GM23248 (cell line): ENCODE measurements at places on chromosomes 12 and 14. TPM values are rescaled to one million over a fixed set of nuclear protein-coding genes. Genes with fewer than 3 reads are reported as not detected.

- DNase-seq: no peak
These were observed 195.3 kb downstream of the ERC1 start for GRCh38 chr12:1186298-1186697.

DNA sequence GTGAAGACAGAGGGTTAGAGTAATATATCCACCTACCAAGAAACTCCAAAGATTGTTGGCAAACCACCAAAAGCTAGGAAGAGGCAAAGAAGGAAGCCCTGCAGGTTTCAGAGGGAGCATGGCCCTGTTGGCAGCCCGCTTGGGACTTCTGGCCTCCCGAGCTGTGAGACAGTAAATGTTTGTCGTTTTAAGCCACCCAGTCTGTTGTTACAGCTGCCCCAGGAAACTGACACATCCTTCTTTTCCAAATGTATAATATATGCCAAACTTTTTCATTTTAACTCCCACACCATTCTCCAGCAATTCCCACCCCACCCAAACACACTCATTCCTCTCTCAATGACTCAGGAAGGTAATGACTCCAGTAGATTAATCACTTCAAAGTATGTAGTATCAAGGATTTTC, 74.0 kb downstream of the RPS29 start:
- peak; percentile 92 for DNase-seq

DNA sequence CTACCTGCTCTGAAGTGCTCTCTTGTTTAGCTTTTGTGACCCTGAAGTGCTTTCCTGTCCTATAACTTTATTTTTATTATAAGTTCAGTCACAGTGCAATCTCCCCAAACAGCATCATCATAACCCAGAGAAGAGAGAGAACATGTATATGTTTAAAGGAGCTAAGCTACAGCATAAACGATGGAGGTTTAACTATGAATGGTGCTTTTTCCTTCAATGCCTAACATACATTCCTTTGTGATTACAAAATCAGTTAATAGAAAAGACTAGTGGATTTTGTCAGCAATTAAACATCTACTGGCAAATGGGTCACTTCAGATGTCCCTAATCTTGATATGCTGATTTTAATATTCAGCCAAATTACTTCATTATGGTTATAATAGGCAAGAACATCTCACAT, 46.4 kb downstream of the ZFYVE21 start:
- peak; percentile 32 for DNase-seq

Gene AJUBA
- total RNA-seq: 62.7 and 70.7 TPM in 2 replicates

Gene PABPN1
- 60.3 and 65.5 TPM in 2 replicates for total RNA-seq
